ENCODE measurements at places on chromosomes 3 and 15. TPM values are rescaled to one million over a fixed set of nuclear protein-coding genes. Genes with fewer than 3 reads are reported as not detected.

The SHISA5 gene
- 133 TPM for total RNA-seq

The VIPR1 gene
- 23.9 TPM for total RNA-seq

The FAH gene
- 53.9 TPM for total RNA-seq

The ILDR1 gene
- 5.1 TPM for total RNA-seq

The RTP1 gene
- not detected for total RNA-seq

The IGDCC3 gene
- 0.22 TPM for total RNA-seq

The ZMYND10 gene
- total RNA-seq = 8.7 TPM

The GPR62 gene
- not detected for total RNA-seq

The ZPLD1 gene
- not detected for total RNA-seq

The PLXND1 gene
- total RNA-seq = 50.4 TPM

The STRIT1 gene
- not detected for total RNA-seq

The PXYLP1 gene
- total RNA-seq = 7.8 TPM

The SI gene
- total RNA-seq = not detected

The ASB14 gene
- not detected for total RNA-seq

The PRSS50 gene
- 0.50 TPM for total RNA-seq

The ALDH1A2 gene
- total RNA-seq = 4.0 TPM

The CALML4 gene
- 10.9 TPM for total RNA-seq

The FANCD2 gene
- total RNA-seq = 52.2 TPM
